ENCODE measurements at places on chromosomes 6 and 20.

DNA sequence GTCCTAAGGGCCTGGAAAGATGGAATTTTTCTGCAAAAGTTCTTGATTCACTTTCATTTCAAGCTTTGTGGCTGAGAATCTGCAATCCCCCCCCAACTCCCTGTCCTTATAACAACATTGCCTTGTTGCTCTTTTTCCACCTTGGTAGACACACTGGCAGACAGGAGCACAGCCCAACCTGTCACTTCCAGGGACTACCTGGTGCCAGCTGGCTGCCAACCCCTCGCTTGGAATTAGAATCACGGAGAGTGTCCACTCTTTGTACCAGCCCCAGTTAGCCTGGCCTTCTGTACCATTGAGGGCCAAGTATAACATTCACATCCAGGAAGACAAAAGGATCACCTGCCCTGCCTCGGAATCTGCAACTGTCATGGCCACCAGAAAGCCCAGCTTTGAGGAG is 74.7 kb downstream of the POPDC3 start:
- DNase-seq: no peak

DNA sequence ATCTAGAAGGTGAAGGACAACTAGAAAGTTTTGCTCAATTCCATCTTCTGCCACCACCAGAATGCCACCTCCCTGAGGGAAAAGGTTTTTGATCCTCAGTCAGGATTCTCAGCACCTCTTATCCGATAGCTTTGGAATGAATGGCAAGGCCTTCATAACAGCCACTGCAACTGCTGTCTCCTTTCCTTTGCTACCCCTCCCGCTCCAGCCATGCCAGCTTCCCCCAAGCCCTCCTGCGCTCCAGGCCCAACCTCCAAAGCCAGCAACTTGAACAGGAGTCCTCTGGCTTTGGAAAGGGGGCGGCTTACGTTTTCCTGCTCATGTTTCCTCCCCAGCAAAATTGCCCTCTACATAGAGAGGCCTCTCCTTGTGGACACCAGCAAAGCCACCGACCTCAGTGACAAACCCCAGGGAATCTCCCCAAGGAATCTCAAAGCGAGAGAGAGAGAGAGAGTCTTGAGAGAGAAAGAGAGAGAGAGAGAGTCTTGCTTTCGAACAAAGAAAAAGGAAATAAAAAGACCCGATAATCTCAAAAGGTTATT is 420 bp upstream of the BTN2A1 start:
- no peak for DNase-seq

DNA sequence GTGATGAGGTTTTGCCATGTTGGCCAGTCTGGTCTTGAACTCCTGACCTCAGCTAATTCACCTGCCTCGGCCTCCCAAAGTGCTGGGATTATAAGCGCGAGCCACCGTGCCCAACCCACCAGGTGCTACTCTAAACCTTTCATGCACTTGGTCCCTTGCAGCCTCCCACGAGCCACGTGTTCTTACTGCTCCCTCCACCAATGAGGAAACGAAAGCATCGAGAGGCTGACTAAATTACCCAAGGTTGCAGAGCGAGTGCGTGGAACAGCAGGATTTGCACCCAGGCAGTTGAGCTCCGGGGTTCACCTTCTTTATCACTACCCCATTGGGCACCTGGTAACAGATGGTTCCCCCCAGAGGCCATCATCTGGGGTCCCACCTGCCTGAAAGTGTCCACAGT is 208.3 kb downstream of the LY86 start:
- DNase-seq: no peak

GRCh38 chr20:12875510-12875909 is 133.3 kb upstream of the SPTLC3 start:
- no peak for DNase-seq

GRCh38 chr6:29419516-29419915 is 4.8 kb downstream of the OR12D1 start:
- DNase-seq: no peak

All from anterior cingulate cortex (tissue), 58 donors.